ENCODE measurements at places on chromosomes 2 and 18. TPM values are rescaled to one million over a fixed set of nuclear protein-coding genes. Genes with fewer than 3 reads are reported as not detected.

DNA sequence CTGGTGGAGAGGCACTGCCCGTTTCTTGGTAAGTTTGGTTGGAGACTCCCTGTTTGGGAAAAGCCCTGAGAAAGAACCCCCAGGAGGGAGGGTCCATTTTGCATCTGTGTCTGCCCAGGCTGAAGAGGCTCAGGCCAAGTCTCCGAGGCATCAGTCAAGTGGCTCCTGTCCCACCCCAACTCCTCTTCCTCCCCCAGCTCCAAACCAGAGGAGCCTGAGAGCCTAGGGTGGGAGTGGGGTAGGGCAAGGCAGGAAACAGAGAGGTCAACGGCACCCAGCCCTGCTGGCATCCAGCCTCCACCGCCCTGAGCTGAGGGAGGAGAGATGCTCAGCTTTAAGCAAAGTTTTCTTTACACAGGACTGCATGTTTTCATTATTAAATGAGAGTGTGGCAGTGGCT, 38.2 kb downstream of the CYP27C1 start:
- no peak for DNase-seq

- DNase-seq = no peak
Observed at GRCh38 chr2:85735691-85736090, 18.1 kb upstream of the ATOH8 start.

Gene UGT1A5
- not detected for total RNA-seq

Gene NEB
- total RNA-seq = not detected

Gene COLEC11
- not detected for total RNA-seq

GRCh38 chr2:50355891-50356290, 676.0 kb downstream of the NRXN1 start:
- no peak for DNase-seq
